ENCODE measurements at places on chromosomes 7 and 10. TPM values are rescaled to one million over a fixed set of nuclear protein-coding genes. Genes with fewer than 3 reads are reported as not detected.

The ZCWPW1 gene
- total RNA-seq: 6.2 TPM

The OGDH gene
- total RNA-seq: 47.9 TPM

The KIF5B gene
- 95.8 TPM for total RNA-seq

The KNDC1 gene
- total RNA-seq: 6.7 TPM

The SFTPA2 gene
- total RNA-seq: not detected

- DNase-seq: no peak
Measured at GRCh38 chr10:124636271-124636995, 107.7 kb downstream of the FAM53B start.

DNA sequence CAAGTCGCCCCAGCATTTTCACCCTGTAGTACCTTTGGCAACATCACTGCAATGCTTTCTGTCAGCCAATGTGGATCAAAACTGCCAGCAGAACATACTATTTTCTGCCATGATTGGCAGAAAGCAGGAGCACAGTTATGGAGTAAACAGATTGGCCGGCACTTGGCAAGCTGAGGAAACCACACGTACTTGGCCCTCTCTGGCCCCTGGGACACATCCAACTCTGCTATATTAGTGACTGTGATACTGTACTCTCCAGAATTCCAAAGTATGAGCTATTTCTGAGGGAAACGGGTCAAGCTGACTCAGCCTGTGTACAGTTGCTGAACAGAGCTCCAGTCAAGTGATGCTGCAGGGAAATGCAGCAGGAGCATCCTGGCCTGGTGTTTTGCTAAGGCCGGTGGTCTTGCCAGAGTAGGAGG is 39.8 kb upstream of the LANCL2 start:
- DNase-seq: peak; percentile 58

GRCh38 chr7:13307040-13307439 is 619.6 kb downstream of the ARL4A start:
- no peak for DNase-seq

DNA sequence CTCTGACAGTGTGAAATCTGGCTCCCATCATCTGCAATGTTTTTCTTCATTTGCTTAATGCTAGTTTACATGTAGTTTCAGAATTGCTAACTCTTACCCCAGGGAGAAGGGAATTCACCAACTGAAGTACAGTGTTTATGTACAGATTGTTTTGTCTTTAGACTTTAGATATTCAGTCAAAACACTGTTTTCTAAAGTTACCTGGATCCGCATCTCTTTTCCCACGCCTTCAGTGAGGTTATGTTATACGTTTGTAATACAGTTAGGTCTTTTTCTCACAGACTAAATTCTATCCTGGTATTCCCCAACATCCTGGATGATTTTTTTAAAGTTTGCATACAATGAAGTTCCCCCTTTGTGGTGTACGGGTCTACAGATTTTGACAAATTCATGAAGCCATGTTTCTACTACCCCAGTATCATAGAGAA is 3.2 kb upstream of the LYZL1 start:
- no peak for DNase-seq

- DNase-seq: no peak
Measured at GRCh38 chr7:83504330-83504729, 144.6 kb downstream of the SEMA3E start.

- no peak for DNase-seq
Measured at GRCh38 chr7:116399819-116400218, 99.7 kb upstream of the CAV2 start.

GRCh38 chr10:123009105-123009820 is 457 bp downstream of the ACADSB start:
- DNase-seq: peak; percentile 48

GRCh38 chr7:41695661-41696322 is 7.1 kb downstream of the INHBA start:
- no peak for DNase-seq
